ENCODE measurements at places on chromosomes 12 and 14.

GRCh38 chr14:55756557-55756956 is 176.6 kb downstream of the KTN1 start:
- no peak for DNase-seq

GRCh38 chr14:102493585-102493984 is 16.0 kb downstream of the ANKRD9 start:
- no peak for DNase-seq

- no peak for DNase-seq
These were observed 89.5 kb upstream of the OTX2 start for GRCh38 chr14:56899829-56900228.

DNA sequence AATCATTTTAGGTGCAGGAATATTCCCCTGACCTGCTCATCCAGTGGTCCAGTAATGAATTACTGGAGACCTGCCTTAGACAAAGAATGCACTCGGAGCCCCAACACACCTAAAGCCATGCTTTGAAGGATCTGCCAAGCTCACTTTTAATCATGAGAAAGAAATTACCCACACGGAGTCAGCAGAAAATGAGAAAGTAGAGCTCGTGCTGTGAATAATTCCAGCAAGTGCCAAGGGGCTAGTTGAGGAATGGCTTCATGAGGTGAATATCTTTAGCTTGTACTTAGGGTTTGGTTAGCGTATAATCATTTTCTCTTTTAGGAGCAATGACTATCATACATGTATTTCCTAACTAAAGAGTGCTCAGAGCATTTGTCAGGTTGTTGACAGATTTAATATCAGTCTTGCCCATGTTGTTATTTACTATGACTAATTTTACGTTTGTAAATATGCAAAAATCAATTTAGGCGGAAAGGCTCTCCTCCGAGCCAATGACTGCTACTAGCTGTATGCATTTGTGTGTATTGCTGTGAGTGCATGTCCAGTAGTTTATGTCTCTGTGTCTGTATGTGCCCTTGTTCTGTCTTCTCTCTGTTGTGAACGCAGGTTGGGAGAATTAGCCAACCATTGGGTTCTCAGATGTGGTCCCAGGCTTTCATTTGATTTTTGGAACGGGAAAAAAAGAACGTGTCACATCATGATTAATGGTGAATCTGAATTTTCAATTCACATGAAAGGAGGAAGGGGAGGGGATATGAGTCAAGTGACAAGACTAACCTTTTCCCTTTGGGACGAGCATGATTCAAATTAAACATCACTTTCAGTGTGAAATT is 98.4 kb downstream of the RMST start:
- no peak for DNase-seq

- peak; percentile 8 for DNase-seq
These were observed 47.0 kb upstream of the ERGIC2 start for GRCh38 chr12:29427964-29428363.

DNA sequence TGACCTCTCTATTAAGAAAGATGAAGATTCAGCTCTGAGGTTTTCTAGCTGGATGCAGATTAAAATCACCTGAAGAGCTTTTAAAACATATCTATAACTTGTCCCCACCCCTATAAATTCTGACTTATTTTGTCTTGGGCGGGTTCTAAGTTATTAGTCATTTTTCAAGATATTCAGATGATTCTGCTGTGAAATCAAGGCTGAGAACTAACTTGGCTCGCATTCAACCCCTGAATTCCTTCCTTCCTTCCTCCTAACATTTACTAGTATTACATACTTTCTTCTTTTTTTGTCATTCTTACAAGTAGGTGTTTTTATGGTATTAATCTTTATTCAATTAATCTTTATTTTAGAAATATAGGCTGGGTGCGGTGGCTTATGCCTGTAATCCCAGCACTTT is 55.4 kb downstream of the SSPN start:
- DNase-seq = no peak

DNA sequence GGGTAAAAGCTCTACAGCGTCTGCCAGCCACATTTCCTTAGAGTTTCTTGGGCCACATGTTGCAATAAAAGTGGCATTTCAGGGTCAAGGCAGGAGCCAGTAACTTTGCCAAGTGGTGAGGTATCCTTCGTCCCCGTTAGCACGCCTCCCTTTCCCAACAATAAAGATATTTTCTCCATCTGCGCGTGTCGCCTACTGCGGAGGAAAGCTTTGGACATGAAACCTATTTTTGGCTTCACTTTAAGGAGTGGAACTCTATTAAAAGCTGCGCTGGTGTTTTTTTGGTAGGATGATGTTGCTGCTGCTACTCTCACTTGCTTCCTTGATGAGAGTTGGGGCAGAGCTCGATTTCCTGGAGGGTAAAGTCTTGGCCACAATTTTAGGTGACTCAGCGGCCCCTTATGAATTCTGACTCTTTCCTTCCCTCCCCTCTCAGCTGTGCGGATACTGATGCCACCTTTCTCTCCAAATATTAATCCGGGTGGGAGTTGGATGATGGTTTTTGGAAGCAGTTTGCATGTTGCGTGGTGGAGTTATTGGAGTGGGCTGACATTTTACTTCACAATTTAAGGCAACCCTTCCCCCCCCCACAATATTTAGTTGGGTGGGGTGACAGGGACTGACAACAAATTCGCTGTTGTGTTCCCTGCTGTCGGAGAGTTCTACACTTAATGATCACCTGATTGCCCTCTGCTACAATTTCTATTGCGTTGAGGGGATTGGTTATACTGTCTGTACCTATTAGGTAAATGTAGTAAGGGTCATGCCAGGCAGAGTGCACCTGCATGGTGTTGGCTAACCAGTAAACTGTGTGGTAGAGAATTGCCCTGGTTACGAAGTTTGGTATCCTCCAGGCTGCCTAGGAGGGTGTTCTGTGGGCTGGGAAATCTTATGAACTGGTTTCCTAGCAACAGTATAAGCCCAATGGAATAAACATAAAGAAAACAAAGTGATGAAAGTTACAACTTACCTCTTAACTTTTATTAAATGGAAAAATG is 1.1 kb downstream of the CCDC91 start:
- peak; percentile 36 for DNase-seq

- DNase-seq = no peak
These were observed 47.5 kb upstream of the TCL1A start for GRCh38 chr14:95761436-95761835.

DNA sequence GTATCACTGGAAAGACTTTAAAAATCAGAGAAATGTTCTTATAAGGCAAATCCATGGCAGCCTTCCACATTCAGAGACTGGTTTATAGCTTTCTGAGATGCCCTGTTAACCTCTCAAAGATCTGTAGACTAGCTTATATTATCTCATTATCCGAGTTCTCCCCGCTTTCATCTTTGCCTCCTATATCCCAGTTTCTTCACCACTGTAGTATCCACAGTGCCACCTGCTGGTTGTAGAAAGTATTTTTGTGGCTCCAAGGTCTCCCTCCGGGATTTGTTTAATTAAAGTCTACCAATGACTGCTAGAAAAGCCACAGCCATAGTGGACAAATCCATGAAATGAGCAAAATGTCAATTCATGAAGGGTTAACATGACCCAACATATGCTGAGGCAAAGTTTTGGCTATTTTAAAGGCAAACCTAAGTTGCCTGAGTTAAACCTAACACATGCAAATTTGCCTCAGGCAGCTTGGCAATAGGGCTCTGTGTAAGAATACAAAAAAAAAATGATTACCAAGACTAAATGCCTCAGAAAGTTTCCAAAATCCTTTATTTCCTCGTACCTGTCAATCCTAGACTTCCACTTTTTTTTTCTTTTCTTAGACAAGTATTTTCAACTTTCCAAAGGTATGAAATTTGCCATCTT is 218.8 kb upstream of the BMP4 start:
- DNase-seq = peak; percentile 13

GRCh38 chr12:20369305-20370013 is 1.1 kb downstream of the PDE3A start:
- DNase-seq = no peak

- DNase-seq = no peak
These were observed 2.5 kb upstream of the SALL2 start for GRCh38 chr14:21528381-21529348.

- DNase-seq = no peak
These were observed 484 bp downstream of the PPP1CC start for GRCh38 chr12:110742096-110742717.

DNA sequence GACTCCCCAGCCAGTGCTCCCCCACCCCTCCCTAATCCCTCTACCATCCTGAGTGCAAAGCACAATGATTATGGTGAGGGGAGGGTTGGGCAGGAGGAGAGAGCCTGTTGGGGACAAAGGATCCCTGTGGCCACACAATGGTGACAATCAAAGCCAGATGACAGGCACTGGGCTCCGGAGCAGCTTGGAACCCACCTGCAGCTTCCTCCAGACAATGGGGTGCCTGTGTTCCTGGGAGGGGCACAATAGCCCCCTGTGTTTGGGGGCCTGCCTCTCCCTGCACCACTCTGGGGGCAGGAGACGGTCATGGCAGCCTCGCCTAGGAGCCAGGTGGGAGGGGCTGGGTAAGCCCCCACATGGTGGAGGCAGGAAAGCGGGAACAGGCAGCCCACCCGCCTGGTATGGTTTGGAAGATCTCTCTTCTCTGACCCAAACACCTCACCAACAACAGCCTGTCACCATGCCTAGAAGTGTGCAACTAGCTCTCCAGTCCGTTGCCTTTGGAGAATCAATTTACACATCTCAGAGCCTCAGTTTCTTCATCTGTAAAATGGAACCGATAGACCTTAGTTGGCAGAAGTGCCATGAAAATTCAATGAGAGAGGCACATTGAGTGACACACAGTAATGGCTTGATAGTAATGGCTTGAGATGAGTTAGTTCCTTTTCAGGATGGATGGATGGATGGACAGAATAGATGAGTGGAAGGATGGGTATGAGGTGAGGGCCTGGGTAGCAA is 53.0 kb downstream of the MVK start:
- DNase-seq = no peak
